CD4-positive, alpha-beta T cell treated with Interleukin-4 for 4 hours (primary cell): ENCODE measurements at places on chromosomes 12 and 14.

- DNase-seq = no peak
These were observed 79.1 kb downstream of the TMEM117 start for GRCh38 chr12:43914923-43915468.

DNA sequence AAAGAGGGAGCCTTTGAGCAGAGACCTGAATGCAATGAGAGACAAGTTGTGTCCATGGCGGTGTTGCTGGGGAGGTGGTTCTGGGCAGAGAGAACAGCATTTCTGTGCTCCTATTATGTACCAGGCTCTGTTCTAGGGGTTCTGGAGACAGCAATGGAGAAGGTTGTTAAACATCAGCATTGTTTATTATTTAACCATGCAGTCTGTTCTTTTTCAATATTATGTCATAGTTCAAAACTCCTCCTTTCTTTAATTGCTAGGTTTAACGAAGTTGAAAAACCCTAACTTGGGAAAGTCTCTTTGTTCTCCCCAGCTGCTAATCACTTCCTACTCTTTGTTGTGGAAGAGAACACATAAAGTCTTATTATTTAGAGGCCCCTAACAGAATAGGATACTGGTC lies 279.3 kb downstream of the RAD51B start:
- no peak for DNase-seq

- peak; percentile 33 for DNase-seq
These were observed 3.0 kb downstream of the ERO1A start for GRCh38 chr14:52692248-52692962.

GRCh38 chr12:132535019-132535418 lies 45.1 kb downstream of the FBRSL1 start:
- no peak for DNase-seq

- no peak for DNase-seq
These were observed 43.4 kb upstream of the AMN start for GRCh38 chr14:102878970-102879460.

- no peak for DNase-seq
These were observed 8.8 kb upstream of the MAP4K5 start for GRCh38 chr14:50541159-50541567.

DNA sequence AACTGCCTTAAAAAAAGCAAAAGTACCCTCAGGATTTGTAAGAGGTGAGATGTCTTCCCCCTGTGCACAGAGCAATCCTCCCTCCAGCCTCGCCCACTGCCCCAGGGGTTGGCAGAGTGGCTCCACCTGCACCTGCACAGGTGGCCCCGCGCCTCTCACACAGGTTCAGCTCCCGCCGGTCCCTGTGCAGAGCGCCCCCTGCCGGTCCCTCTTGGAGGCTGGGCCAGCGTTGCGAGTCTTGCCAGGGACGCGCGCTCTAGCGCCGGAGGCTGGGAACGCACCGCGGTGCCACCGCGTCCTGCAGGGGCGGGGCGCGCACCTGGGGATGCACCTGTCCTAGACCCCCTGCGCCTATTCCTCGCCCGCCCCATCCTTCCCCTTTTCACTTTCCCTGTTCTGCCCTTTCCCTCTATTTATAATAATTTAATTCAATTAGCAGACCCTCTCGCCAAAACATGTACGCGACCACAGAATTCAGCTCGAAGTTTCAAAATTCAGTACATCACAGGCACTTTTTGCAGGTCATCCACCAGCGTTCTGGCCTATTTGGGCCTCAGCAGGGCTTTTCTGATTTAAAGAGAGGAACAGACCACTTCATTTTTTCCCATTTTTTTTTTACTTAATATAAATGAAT lies 618.6 kb downstream of the AACS start:
- no peak for DNase-seq

DNA sequence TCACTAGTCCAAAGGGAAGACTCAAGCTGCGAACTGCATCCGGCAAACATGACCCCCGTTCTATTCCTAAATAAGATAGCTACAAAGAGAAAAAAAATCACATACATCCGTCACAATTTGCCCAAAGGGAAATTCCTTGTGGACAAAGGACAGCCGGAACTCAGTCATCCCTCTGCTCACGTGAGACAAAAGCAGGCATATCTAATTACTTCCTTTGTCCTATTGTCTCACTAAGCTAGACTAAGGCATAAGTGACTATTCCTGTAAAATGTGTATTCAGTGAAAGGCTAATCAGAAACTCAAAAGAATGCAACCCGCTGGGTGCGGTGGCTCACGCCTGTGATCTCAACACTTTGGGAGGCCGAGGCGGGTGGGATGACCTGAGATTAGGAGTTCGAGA lies 27.2 kb upstream of the NINJ2 start:
- no peak for DNase-seq

- DNase-seq = no peak
These were observed 29.8 kb downstream of the SCFD1 start for GRCh38 chr14:30651937-30652336.

DNA sequence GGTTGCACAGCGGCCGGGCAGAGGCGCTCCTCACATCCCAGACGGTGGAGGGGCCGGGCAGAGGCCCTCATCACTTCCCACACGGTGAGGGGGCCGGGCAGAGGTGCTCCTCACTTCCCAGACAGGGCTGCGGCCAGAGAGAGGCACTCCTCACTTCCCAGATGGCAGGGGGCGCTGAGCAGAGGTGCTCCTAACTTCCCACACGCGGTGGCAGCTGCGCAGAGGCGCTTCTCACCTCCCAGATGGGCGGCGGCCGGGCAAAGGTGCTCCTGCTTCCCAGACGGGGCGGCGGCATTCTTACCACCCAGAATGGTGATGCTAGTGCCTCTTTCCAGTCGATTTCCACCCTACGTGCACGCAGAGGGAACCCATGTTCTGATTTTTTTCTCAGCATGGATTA lies 304.4 kb downstream of the RGS6 start:
- DNase-seq = no peak

DNA sequence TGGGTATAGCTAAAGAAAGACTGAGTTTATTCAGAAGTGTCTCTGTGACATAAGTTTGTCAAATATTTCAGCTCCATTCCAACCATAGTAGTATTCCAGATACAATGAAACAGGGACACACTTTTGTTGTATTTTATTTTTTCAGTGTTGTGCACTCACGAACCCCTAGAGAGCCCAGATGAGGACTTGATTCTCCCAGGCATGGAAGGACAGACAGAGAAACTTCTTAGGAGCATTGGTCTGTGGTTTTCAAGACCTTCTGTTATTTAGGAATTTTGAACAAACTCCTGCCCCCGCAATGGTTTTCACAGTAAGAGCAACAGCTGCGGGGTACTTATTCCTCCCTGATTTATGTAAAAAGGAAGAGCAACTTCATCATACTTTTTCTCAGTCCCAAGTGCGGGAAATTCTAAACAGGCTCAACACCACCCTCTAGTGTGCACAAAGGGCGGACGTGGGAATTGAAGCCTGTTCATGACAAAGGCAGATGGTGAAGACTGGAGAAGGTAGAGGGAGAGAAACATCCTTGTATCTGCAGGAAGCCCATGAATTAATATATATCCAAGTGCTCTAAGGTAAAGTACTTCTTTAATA lies 147.6 kb downstream of the PAH start:
- peak; percentile 16 for DNase-seq

DNA sequence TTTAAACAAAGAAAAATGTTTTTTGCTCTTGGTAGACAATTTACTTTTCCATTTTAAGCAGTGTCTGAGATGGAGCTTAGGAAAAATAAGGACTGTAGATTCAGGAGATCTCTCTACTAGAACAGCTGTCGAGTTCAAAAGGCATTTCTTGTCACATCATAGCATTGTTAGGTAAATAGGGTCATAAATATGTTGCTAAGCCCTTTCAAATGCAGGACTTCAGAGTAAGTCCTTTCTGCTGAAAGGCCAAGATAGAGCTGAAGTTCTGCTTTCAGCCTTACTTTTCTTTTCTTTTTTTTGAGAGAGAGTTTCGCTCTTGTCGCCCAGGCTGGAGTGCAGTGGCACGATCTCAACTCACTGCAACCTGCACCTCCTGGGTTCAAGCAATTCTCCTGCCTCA lies 98.2 kb downstream of the SYNE2 start:
- DNase-seq = no peak

- no peak for DNase-seq
These were observed 807.8 kb upstream of the TMEM132C start for GRCh38 chr12:127459166-127459565.

DNA sequence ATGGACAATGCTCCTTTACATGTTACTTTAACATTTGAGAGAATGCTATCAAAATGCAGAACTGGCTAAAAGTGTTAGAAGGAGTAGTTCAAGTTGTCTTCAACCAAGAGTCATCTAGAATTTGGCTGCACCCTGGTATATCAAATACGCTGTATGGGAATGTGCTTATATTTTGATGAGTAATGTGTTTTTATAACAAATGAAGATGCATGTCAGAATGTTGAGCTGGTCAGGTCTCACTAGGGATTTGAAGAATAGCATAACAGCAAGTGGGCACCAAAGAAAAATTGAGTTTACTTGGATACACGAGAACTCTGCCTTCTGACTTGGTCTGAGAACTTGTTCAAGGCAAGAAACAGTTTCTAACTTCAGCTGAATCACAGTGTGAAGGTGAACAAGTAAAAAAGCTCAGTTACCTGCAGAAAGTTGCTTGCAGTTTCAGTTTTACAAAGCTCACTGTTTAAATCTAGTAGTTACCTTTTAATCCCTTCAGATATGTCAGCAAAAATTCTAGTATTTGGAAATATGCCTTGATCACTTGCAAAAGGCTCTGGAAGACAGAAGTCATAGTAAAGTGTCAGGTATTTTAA lies 82.3 kb downstream of the PDE3A start:
- DNase-seq = no peak

DNA sequence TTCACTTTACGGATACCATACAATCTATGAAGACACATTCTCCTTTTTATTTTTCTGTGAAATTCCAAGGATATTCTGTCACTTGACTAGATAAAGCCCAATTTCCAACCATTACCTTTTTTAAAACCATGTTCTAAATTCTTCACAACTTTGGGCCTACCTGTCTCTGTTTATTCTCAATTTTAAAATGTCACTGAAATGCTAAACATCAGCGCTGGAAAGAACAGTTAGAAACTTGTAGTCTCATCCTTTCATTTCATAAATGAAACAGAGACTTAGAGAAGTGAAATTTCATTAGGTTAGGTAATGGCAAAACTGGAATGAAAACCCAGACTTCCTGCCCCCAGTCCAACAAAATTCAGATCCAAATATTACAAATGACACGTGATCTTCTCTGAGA lies 396.2 kb downstream of the CCDC91 start:
- no peak for DNase-seq

- no peak for DNase-seq
These were observed 81.4 kb downstream of the ACTN1 start for GRCh38 chr14:68897559-68898155.

DNA sequence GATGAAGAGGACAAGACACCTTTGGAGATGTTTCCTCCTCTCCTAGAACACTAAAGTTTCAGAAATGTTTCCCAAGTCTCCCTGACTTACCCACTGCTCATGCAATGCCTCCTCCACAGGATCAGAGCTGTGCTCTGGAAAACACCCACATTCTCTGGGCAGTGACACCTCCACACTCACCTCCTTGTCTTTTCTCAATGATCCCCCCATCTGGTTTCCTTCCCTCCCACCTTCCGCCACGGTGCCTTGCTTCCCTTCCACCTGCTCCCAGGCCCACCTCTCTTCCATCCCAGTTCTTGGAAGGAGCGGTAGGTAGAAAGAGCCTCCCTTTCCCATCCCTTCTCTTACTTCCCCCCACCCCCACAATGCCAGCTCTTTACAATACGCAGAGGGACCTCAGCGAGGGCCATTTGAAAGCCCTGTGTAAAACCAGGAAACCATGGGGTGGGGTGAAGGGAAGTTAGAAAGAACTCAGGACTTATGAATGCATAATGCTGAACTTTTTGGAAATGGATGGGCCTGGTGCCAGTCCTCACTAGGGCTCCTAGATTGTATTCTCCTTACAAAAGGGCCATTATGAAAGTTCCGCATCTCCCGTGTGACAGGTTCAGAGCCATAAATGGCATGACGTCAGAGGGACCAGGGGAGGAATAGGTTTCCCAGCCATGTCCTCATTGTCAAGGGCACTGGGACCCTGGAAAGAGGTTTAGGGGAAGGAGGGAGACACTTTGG lies 12.8 kb downstream of the FBLN5 start:
- no peak for DNase-seq

- no peak for DNase-seq
These were observed 51.4 kb upstream of the FBXO33 start for GRCh38 chr14:39483682-39484081.

- no peak for DNase-seq
These were observed 381 bp downstream of the YY1 start for GRCh38 chr14:100239211-100239839.

GRCh38 chr12:4421590-4422031 lies 24.0 kb downstream of the FGF6 start:
- DNase-seq = peak; percentile 58

DNA sequence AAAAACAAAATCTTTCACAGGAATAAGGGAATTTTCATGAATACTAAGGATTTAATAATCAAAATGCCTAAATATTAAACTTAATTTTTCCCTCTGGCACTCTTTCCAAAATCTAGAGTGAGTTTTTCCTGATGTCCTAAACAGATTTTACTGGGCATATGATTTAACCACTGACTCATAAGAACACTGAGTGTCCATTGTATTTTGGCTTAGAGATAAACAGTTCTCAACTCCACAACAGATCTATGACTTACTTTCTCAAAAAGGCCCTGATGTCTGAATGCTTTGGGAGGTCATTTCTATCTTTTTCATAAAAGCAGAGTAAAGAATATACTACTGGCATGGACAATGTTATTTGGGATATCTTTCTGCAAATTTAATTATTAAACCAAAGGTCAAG lies 15.0 kb downstream of the TMBIM4 start:
- no peak for DNase-seq

DNA sequence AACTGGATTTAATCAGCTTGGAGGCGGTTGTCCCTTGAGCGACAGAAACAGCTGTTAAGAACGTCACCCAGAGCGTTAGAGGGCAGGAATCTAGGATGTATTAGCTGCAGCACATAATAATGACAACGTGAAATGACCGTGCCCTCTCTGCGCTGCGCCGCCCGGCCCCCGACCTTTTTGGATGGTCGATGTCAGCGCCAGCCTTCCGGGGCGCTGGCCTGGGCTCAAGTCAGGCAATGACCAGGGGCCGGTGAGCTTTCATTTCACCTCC lies 427 bp upstream of the TMEM120B start:
- peak; percentile 4 for DNase-seq

- no peak for DNase-seq
These were observed 14.6 kb upstream of the YY1 start for GRCh38 chr14:100224229-100224866.

- no peak for DNase-seq
These were observed 21.1 kb downstream of the GYS2 start for GRCh38 chr12:21583587-21583986.

GRCh38 chr14:90842726-90843125 lies 26.5 kb upstream of the TTC7B start:
- no peak for DNase-seq

- no peak for DNase-seq
These were observed 7.0 kb downstream of the CDK2AP1 start for GRCh38 chr12:123264642-123265041.

GRCh38 chr12:57845478-57846284 lies 848 bp downstream of the CTDSP2 start:
- DNase-seq = peak; percentile 39

- DNase-seq = no peak
These were observed 785.3 kb downstream of the TRHDE start for GRCh38 chr12:73057428-73057827.

GRCh38 chr12:78261901-78262300 lies 431.2 kb downstream of the NAV3 start:
- no peak for DNase-seq
